Panc1 (cell line): ENCODE measurements at places on chromosomes 2 and 18. TPM values are rescaled to one million over a fixed set of nuclear protein-coding genes. Genes with fewer than 3 reads are reported as not detected.

DNA sequence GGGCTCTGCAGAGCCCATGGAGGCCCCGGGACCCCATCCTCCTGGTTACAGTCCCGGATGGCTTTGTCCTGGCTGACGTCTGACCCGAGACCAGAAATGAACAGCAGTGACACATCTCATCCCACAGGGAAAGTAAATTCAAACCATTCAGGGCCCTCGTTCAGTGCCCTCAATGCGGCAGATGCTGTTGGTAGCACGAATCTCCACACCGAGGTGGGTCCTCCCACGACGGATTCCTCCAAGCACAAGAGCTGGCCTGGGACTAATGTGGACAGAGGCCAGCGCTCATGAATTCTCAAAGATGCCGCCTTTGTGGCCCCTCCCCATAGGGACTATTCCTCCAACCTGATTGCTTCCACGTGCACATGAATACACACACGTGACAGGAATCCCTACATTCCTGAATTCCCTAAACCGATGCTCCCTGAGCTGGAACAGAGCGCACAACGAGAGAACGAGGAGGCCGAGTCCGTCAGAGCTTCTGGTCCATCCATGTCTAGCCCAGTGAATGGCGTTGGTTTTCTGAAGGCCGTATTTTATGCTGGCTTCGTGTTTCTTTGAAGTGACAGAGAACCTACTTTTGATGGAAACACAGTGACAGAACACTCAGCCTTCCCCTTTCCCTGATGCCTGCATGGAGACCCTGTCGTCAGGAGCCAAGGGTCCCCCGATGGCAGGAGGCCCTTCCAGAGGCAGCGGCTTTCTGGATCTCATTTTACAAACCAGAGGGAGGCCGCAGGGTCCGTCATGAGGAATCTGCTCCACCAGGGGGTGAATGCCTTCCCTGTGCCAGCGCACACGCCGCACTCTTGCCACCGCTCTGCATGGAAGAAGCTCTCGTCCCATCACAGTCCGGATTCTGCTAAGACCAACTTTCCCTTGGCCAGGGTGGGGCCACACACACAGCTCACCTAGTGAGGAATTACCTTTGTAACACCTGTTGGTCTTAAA, 64.3 kb upstream of the SNTG2 start:
- H3K27me3 ChIP-seq: peaks cover 11% of the 10 kb centered on the region
- no peak overlapping the region for H3K4me3 ChIP-seq
- DNase-seq: no peak

GRCh38 chr2:25844089-25844488, 34.2 kb downstream of the ASXL2 start:
- no peak overlapping the region for H3K4me3 ChIP-seq
- peaks cover 6% of the 10 kb centered on the region; the same call in 1 of the 2 replicates for H3K36me3 ChIP-seq
- no peaks in the 10 kb centered on the region for H3K4me1 ChIP-seq
- no peak overlapping the region for H3K27ac ChIP-seq
- DNase-seq: no peak
- no peaks in the 10 kb centered on the region for H3K27me3 ChIP-seq

- no peak overlapping the region for H3K4me3 ChIP-seq
- no peak for DNase-seq
- H3K36me3 ChIP-seq: no peaks in the 10 kb centered on the region
- H3K4me1 ChIP-seq: no peaks in the 10 kb centered on the region
- H3K27me3 ChIP-seq: no peaks in the 10 kb centered on the region
Measured at GRCh38 chr18:54330768-54331548, 26.7 kb downstream of the STARD6 start.

DNA sequence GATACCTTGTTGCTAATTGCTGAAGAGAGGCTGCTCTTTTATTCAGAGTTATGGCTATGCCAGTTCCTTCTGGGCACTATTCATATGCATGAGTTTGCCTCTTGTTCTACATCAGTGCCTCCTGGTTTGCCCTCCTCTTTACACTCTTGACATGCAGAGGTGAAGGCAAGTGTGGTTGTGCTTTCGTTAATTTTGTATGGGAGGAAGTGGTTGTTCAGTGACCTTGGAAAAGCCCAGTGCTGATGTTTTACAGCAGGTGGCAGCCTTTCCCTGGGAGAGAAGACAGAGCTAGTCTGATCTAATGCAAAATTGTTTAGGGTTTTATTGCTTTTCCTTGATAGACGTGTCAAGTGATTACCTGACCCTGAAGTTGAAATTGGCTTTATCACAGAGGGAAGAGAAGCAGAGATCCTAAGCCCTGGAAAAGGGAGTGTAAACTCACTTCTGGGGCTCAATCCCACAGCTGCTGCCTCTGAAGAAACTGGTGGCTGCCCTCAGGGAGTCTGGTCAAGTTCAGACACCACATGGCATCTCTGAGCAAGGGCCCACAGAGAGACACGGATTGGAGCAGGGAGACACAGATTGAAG, 30.5 kb upstream of the VPS54 start:
- no peak overlapping the region for H3K4me3 ChIP-seq
- no peak overlapping the region for H3K27ac ChIP-seq
- H3K27me3 ChIP-seq: peaks cover 9% of the 10 kb centered on the region

The GALNT14 gene
- total RNA-seq: 0.67 TPM

The FBXO15 gene
- 1.9 TPM for total RNA-seq
